Spleen (tissue), 13 donors: ENCODE measurements at places on chromosomes 11 and 22.

DNA sequence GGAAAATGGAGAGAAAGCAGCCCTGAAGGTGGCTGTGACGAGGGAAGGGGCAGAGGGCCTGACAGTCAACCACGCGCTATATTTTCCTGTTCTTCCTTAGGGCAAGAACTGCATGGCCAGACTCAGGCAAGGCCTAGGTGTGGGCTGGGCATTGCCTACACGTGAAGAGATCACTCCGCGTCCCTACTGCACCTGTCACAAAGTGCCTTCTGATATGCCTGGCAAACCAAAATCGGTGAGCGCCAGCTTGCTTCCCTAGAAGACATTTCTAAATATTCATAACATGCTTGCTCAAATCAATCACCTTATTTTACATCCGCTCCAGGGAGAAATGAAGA is 6.3 kb downstream of the TMEM121B start:
- DNase-seq, result peak; percentile 41

DNA sequence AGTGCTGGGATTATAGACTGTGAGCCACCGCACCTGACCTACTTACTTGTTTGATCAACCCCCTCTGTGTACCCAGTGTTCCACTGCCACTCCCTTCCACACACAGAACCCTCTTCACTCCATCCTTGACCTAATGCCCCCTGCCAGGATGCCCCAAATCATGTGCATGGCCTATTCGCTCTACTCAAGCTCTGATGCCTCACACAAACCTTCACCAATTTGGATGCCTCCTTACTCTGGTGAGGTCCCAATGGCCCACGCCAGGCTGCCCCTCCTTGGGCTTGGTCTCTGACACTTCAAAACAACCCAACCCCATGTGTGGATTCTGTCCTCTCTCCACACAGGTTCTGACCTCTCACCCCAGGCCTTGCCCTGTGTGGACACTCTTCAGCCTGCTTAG is 9.4 kb upstream of the PSMC3 start:
- no peak for DNase-seq

GRCh38 chr22:31122532-31123291 is at the start of gene INPP5J:
Gene INPP5J, plus strand, starts transcription at chr22:31122966. Its CDS starts 49 bp downstream, at chr22:31123015.
- peak; percentile 51 for DNase-seq

- no peak for DNase-seq
These were observed 43.1 kb upstream of the DEUP1 start for GRCh38 chr11:93287434-93287833.

DNA sequence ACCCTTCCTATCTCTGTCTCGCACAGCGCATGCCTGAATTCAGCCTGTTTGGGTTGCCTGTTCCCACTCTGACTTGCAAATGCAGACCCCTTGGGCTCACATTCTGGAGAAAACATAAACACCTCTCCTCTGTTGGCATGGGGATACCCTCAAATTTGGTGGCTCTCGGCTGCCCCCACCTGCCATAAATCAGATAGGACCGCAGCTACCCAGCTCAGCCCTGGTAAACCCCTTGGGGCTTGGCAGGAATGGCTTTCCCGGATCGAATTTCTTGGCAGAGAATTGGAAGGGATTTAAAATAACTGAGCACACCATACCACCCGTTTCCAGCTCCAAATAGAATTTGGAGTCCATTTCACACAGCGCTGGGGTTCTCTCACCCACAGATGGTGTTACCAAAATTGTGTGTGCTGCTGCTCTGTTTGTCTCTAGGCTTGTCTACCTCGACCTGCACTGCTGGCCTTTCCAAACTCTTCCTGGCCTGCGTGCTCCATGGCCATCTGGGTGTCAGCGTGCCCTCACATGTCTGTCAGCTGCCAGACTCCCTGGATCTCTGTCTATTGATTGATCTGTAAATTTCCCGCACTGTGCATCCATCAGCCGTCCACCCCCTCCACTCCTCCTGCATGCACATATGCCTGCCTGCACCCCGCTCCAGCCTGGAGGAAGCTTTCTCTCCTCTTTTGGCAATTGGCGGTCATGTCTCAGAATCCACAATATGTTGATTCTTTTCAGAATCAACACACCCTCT is 134.0 kb downstream of the NTM start:
- no peak for DNase-seq

DNA sequence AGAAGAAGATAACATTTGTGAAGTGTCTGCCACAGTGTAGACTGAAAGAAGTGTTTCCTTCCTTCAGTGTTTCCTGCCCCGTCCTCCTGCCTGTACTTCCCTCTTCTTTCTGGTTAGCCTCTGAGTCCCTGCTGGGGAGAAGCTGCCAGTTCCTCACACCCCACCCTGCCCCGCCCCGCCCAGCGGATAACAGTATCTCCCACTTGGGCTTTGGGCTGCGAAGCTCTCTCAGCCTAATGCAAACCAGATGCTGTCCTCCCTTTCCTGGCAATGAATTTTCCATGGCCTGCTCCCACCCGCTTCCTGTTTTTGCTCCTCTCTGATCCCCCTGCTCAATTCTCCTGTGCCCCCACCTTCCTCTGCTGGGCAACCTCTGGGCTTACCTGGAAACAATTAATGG is 5.2 kb upstream of the RAB3IL1 start:
- DNase-seq, result no peak

DNA sequence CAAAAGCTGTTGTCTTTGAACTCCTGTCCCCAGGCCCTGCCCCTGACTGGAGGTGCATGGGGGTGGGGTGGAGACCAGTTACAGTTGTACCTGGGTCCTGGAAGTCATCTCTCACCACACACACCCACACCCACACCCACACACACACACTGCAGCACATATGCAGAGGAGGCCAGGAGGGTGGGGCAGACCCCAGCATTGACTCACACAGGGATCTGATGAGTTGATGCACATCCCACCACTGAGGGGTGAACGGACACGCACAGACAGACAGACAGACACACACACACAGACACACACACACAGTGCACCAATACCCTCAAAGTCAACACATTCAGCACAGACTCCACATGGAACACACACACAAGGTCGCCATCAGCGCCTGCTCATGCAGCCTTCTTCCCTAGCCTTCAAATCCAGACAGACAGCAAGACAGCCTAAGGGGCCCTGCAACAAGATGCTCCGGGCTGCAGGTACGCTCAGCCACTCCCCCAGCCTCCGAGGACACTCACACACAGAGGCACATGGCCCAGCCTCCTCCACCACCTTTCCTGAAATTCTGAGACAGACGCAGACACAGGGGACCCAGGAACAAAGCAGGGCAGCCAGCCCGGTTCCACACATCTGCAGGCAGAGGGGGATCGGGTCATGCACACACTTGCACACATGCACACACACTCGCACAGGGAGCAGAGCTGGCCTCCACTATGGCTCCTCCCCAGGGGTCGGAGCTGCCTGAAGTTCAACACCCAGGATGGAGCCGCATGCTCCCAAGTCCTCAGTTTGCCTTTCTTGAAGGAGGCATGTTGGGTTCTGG is 26.5 kb downstream of the SYT7 start:
- DNase-seq, result no peak

GRCh38 chr11:6362873-6363678 is 27.2 kb upstream of the SMPD1 start:
- DNase-seq, result peak; percentile 86

DNA sequence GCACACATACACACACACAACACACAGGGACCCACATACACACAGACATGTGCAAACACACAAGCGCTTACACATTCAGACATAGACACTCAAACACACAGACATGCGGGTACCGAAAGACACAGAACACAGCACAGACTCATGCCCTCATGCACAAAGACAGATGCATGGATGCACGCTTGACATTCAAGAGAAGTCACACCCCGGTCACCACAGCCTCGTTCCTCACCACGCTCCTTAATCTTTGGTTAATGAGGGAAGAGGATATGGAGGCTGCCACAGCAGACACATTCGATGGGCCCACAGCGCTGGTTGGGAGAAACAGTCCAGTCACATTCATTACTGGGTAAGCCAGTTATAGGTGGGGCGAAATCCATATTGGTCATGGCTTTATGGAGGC is 51.9 kb upstream of the EIF3D start:
- DNase-seq, result peak; percentile 18

DNA sequence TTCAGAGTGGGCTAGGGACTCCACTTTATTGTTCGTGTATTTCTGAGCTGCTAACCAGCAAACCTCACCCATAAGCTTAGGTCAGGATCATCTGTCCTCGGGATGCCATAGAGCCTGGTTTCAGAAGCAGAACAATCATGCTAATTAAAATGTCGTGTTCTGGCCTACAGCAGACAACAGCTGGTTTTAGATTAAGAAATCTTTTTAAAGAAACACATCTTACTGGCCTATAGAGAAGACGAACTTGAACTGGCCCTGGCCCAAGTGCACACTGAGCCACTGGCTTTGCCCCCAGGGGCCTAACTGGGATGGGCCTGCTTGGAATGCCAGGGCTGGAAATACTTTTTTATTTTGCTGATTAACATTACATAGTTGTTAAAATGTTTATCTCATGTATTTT is 63.2 kb downstream of the ALX4 start:
- no peak for DNase-seq

- DNase-seq, result peak; percentile 32
These were observed 60.0 kb downstream of the MED15 start for GRCh38 chr22:20567371-20567847.

DNA sequence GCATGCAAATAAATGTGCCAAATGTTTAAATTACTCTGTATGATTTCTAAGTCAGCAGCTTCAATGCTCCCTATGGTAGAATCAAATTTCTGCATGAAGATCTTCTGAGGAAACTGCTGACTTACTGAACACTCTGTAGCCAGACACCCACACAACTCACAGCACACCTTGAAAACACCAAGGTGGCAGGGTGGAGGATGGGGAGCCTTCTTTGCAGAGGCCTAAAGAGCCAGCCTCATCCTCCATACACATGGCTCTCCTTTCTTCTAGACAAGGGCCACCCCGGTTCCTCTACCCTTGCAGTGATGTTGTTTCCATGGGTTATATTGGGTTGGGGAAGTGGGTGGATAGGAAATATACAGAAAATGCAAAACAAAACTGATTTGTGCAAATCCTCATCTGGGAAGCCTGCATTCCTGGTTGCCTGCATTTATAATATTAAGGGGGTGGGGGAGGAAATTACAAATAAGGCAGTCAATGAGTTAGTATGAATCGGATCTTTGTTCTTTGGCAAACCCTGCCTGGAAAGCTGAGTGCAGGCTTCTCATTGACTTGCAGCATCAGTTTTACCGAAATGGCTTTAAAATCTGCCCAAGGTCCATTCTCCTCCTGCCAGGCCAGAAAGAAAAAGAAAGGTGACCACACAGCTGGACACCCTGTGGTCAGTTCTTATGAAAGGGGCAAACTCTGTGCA is 15.8 kb upstream of the ETS1 start:
- DNase-seq, result no peak

DNA sequence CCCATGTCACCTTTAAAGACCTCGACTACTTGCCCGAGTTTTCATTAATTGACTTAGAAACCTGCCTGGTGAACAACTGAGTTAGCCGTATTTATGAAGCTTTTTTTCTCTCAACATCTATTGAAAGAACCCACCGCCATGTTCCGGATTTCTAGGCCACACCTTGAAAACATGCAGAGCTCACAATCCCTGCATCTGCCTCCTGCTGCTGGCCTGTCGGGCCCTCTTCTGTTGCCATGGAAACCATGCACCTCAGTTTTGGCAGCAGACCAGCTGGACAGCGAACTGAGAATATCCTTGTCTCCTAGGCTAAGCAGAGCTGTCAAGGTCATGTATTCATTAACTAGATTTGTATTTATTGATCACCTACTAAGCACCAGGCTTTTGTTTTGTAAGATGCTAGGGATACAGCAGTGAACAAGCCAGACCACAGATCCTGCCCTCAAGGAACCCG is 4.3 kb upstream of the PATZ1 start:
- DNase-seq, result no peak

GRCh38 chr11:76802151-76802550 is 19.0 kb downstream of the TSKU start:
- peak; percentile 5 for DNase-seq

DNA sequence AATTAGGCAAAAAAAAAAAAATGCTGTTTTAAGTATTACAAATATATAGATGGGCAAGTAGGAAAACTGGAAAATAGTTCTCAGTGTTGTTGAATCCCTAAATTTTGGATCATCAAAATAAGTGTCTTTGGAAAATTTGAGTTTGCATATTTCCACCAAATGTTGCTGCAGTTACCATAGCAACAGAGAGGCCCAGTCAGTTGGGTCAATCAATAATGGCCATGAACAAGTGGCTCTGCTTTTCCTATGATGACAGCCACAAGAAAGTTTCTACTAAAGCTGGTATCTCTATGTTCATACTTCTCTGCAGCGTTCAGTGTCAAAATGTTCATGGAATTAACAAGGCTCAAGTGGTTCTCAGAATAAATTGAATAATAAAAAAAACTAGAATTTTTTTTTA is 79.1 kb downstream of the SERGEF start:
- no peak for DNase-seq

DNA sequence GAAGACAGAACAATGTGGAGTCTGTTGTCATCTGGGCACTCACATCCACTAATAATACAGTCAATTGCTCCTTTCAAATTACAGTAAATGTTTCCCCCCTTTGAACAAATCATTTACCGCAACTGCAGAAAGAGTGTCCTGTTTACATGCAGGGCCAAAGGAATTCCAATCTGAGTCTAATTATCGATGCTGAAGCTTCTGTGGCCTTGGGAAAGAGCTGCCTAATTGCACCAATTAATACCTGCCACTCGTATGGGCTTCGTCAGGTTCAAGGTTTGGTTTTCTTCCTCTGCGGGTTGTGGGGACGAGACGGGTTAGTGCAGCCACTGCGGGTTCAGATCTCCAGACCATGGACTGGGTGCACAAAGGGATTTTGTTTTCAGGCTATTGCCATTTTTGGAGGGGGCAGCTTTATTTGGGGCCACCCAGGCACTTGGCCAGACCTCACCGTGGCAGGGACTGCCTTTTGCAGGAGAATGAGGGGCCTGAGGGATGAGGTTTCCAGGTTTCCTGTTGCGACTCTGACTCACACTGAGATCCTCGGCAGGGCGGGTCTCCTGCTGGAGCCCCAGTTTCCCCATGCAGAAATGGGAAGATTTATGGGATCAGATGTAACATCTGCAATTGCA is 147.6 kb downstream of the MIAT start:
- no peak for DNase-seq

- DNase-seq, result peak; percentile 58
These were observed 11.2 kb upstream of the RBM4B start for GRCh38 chr11:66688561-66689534.

DNA sequence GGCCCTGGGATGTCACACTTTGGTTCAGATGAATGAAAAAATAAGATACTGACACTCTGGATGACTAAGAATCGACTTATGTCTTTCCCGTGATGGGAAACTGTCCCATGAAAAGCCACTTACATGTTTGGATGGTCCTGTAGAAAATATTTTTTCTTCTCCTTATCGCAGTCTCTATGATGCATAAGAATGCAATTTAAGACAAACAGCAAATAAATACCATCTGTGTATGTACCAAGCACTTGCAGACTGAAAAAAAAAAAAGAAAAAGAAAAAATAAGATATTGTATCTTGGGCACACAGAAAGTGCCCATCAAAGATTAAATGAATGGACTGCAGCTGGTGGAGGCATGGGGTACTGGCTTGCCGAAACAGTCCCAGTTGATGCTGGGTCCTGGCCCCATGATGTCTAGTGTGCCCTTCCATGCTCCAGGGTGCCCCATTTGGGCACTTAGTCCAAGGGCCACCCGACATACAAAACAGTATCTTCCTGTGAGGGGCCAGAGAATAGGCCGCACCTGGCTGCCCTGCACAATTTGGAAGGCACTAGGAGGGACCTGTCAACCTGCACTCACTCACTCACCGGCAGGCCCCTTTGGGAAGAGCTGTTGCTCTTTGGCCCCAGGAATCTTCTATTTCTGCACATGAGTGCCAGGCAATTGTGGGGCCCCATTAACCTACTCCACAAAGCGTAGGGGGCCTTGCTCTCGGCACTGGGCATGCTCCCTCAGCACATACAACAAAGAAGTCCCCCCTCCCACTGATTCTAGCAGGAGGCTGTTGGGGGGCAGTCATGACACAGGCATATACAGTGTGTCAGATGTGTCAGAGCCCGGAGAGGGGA is 2.5 kb upstream of the ZBED4 start:
- DNase-seq, result peak; percentile 64
